ENCODE measurements at places on chromosomes 11 and 22. TPM values are rescaled to one million over a fixed set of nuclear protein-coding genes. Genes with fewer than 3 reads are reported as not detected.

GRCh38 chr22:43901976-43902643, 10.3 kb upstream of the PNPLA5 start:
- H3K27me3 ChIP-seq: no peaks in the 10 kb centered on the region
- H3K36me3 ChIP-seq: no peaks in the 10 kb centered on the region
- H3K27ac ChIP-seq: no peak overlapping the region
- no peak overlapping the region for H3K4me3 ChIP-seq

TIMP3 gene
- 1,020 TPM for total RNA-seq

RASD2 gene
- under 0.01 TPM for total RNA-seq

DNA sequence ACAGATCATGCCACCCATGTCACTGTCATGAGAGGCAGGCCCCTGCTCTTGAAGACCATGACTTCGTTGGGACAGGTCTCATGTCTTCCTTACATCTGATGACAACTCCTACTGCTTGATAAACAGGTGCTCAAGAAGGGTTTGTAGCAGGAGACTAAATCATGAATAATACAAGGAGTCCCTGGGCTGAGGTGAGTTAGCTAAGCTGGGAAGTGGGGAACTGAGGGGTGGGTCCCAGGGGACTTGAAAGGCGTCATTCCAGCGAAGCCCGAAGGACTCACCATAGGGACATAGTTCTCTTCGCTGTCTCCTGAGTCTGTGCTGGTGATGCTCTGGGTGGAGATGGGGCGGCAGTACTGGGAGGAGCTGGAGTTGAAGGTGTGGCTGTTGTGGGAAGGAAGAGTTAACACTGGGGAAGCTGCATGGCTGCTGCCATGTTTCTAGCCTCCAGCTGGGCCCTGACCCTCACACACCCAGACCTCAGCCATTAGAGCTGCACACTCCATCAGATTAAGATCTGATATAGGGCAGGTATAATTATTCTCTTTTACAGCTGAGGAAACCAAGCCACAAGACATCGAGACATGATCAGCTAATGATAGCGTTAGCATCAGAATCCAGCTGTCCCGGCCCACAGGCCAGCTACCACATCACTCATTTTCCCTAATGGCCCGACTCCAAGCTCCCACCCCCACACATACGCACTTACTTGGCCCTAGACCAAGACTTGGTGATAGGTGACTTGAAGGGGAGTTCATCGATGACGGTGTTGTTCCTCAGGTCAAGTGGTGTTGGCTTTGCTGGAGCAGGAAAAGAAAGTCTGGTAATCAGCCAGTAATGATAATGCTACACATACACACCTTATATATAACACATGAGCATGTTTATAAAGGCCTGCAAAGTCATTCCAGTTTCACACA, 32.9 kb downstream of the USP35 start:
- H3K27ac ChIP-seq: no peak overlapping the region
- peak; percentile 29 for DNase-seq
- H3K4me1 ChIP-seq: no peaks in the 10 kb centered on the region
- peaks cover 32% of the 10 kb centered on the region for H3K36me3 ChIP-seq
- H3K4me3 ChIP-seq: no peak overlapping the region
- H3K27me3 ChIP-seq: no peaks in the 10 kb centered on the region

- no peak overlapping the region for H3K27ac ChIP-seq
- no peaks in the 10 kb centered on the region for H3K4me1 ChIP-seq
- no peaks in the 10 kb centered on the region for H3K36me3 ChIP-seq
- DNase-seq: peak; percentile 25
Observed at GRCh38 chr22:44648085-44648820, 53.8 kb upstream of the PRR5 start.

GRCh38 chr22:23357053-23357452, 176.7 kb downstream of the BCR start:
- H3K36me3 ChIP-seq: no peaks in the 10 kb centered on the region
- H3K4me3 ChIP-seq: no peak overlapping the region
- peaks cover 20% of the 10 kb centered on the region for H3K27me3 ChIP-seq
- H3K27ac ChIP-seq: no peak overlapping the region
- no peak for DNase-seq

DNA sequence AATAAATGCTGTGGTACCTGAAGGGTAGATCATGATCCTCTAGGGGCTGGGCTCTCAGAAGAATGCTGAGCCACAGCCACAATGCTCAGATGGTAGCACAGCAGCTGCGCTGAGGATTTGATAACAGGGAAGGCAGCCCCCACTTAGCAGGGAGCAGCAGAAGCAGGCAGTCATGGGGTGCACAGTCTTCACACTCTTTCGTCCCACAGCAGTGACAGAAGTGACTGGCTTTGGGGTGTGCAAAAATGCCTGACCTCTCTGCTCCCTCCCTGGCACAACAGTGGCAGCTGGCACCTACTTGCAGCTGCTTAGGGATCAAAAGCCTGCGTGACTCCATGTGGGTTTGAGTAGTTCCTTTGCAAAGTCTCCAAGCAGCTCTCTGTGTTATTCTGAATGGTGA, 1349.8 kb upstream of the RAG2 start:
- no peaks in the 10 kb centered on the region for H3K4me1 ChIP-seq
- H3K27ac ChIP-seq: no peak overlapping the region
- no peak for DNase-seq
- no peaks in the 10 kb centered on the region for H3K36me3 ChIP-seq
- no peaks in the 10 kb centered on the region for H3K27me3 ChIP-seq

KCNK7 gene
- total RNA-seq: 0.29 TPM

RAB38 gene
- total RNA-seq: 0.59 TPM

DNA sequence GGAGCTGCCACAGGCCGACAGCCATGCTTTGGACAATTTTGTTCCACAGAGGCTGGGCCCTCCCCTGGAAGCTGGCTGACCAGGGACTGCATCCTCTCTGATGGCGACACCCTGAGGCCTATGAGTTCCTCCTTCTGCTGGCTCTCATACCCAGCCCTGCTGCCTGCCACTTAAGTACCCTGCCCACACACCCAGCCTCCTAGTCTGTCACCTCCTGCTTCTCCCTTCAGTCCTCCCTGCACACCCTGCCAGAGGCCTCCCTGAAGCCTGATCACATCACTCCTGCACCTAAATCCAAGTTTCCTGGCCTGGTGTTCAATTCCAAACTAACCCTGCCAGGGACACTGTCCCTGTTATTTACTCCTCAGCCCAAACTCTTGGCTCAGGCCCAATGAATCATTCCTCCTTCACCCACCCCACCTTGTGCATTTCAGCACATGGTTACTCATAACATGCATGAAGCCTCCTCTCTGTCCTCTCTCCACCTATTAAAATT, 136.7 kb upstream of the NECTIN1 start:
- no peaks in the 10 kb centered on the region for H3K36me3 ChIP-seq
- no peak overlapping the region for H3K4me3 ChIP-seq
- no peaks in the 10 kb centered on the region for H3K4me1 ChIP-seq
- DNase-seq: peak; percentile 86
- no peak overlapping the region for H3K27ac ChIP-seq

- no peak overlapping the region for H3K27ac ChIP-seq
- peak; percentile 91 for DNase-seq
- H3K36me3 ChIP-seq: no peaks in the 10 kb centered on the region
Observed at GRCh38 chr11:57474017-57474802, 13.9 kb downstream of the RTN4RL2 start.

- H3K27me3 ChIP-seq: peaks cover 23% of the 10 kb centered on the region
- H3K4me1 ChIP-seq: no peaks in the 10 kb centered on the region
- H3K4me3 ChIP-seq: no peak overlapping the region
- DNase-seq: no peak
- no peaks in the 10 kb centered on the region for H3K36me3 ChIP-seq
- H3K27ac ChIP-seq: no peak overlapping the region
Observed at GRCh38 chr11:11253497-11253896, 99.6 kb downstream of the CSNK2A3 start.

- no peaks in the 10 kb centered on the region for H3K36me3 ChIP-seq
- H3K4me3 ChIP-seq: no peak overlapping the region
- DNase-seq: no peak
- no peak overlapping the region for H3K27ac ChIP-seq
Observed at GRCh38 chr11:73453562-73453961, 77.4 kb downstream of the RELT start.

- DNase-seq: peak; percentile 85
- H3K4me1 ChIP-seq: peaks cover 46% of the 10 kb centered on the region
- H3K36me3 ChIP-seq: peaks cover 25% of the 10 kb centered on the region
- peak overlapping the region; percentile 91 for H3K4me3 ChIP-seq
Observed at GRCh38 chr11:61332281-61332796, 566 bp downstream of the DDB1 start.

GRCh38 chr11:20535271-20535881, 64.0 kb upstream of the SLC6A5 start:
- H3K36me3 ChIP-seq: no peaks in the 10 kb centered on the region
- no peak for DNase-seq
- H3K4me3 ChIP-seq: no peak overlapping the region
- no peaks in the 10 kb centered on the region for H3K4me1 ChIP-seq
- H3K27me3 ChIP-seq: no peaks in the 10 kb centered on the region
- no peak overlapping the region for H3K27ac ChIP-seq

CCDC81 gene
- 0.36 TPM for total RNA-seq

GRCh38 chr11:69080257-69080995, 31.7 kb downstream of the TPCN2 start:
- DNase-seq: peak; percentile 97
- H3K27ac ChIP-seq: peak overlapping the region; percentile 73
- H3K4me3 ChIP-seq: peak overlapping the region; percentile 28
- peaks cover 5% of the 10 kb centered on the region for H3K36me3 ChIP-seq

DNA sequence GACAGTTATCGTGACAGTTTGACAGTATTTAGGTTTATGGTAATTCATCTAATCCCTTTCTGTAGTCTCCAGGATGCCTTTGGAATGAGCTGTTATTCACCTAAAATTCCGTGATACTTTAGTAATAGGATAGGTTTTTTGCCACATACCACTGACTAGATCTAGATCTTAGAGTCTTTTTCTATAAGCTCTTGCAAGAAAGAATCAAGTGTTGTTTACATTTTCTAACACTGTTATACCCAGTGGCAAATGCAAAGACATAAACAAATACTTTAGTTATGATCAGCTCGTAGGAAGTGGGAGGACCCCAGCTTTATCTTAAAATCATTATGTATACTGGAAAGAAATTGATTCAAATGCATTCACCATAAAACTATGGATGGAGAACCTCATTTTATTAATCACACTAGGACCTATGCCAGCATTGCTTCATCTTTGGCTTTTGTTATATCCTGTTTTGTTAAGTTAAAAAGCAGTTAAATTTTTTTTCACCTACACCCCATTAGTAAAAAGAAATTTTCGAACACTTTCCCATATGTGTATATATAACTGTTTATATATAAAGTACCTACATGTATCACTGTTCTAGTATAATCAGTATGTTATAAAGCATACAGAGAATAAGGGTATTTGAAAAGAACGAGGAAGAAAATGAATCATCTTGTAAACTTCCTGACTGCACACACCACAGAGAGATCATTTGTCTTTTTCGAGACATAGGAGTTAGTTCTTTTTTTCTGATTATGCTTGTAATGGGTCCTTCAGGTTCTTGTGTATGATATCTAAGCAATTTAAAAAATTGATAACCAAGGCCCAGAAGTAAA, 60.9 kb downstream of the PDHX start:
- H3K27me3 ChIP-seq: no peaks in the 10 kb centered on the region
- peaks cover 44% of the 10 kb centered on the region for H3K4me1 ChIP-seq
- H3K4me3 ChIP-seq: no peak overlapping the region
- peak; percentile 79 for DNase-seq
- peaks cover 7% of the 10 kb centered on the region for H3K36me3 ChIP-seq
- peak overlapping the region; percentile 83 for H3K27ac ChIP-seq

DERL3 gene
- total RNA-seq: 0.36 TPM

DNA sequence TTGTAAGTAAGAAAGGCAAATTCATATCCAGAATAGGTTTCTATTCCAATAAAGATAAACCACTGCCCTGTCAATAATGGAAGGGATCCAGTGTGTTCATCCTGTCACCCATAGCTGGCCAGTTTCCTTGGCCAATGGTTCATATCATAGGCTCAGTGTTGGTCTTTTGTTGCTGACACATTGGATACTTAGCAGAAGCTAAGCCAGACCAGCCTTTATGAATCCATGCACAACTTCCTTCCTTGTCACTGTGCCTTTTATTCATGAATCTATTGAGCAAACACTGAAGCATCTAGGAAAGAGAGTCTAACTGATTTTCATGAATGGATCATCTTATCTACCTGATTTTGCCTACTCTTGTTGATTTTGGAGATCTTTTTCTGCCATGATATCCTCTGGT, 20.0 kb downstream of the OR2AT4 start:
- no peak overlapping the region for H3K4me3 ChIP-seq
- H3K4me1 ChIP-seq: peaks cover 12% of the 10 kb centered on the region
- H3K27ac ChIP-seq: no peak overlapping the region
- H3K36me3 ChIP-seq: no peaks in the 10 kb centered on the region
- H3K27me3 ChIP-seq: peaks cover 29% of the 10 kb centered on the region

OR51B2 gene
- total RNA-seq: not detected

DNA sequence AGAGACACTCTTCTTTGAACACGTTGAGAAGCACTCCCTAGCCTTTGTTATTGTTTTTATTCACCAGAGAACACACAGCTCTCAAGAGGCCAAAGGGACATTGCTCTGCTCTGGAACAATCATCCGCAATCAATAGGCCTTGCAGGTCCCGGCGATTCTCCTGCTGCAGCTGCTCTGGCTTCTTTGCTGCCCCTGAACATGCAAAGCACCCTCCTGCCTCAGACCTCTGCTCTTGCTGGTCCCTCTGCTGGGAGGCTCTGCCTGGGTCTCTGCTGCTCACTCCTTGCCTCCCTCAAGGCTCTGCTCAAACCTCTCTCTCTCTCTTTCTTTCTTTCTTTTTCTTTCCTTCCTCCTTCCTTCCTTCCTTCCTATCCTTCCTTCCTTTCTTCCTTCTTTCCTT, 232.7 kb downstream of the DSCAML1 start:
- no peak for DNase-seq
- H3K27me3 ChIP-seq: peaks cover 2% of the 10 kb centered on the region
- H3K27ac ChIP-seq: no peak overlapping the region
- no peak overlapping the region for H3K4me3 ChIP-seq

RBMXL2 gene
- total RNA-seq: not detected

- H3K4me3 ChIP-seq: no peak overlapping the region
- peaks cover 49% of the 10 kb centered on the region for H3K27me3 ChIP-seq
- no peak overlapping the region for H3K27ac ChIP-seq
- no peak for DNase-seq
Observed at GRCh38 chr11:121611242-121611641, 158.5 kb upstream of the SORL1-AS1 start.

GPR137 gene
- total RNA-seq: 13.3 TPM

- no peak overlapping the region for H3K4me3 ChIP-seq
- no peak for DNase-seq
- no peaks in the 10 kb centered on the region for H3K36me3 ChIP-seq
- no peak overlapping the region for H3K27ac ChIP-seq
- no peaks in the 10 kb centered on the region for H3K4me1 ChIP-seq
Observed at GRCh38 chr11:13166036-13166435, 111.6 kb upstream of the BMAL1 start.

DNA sequence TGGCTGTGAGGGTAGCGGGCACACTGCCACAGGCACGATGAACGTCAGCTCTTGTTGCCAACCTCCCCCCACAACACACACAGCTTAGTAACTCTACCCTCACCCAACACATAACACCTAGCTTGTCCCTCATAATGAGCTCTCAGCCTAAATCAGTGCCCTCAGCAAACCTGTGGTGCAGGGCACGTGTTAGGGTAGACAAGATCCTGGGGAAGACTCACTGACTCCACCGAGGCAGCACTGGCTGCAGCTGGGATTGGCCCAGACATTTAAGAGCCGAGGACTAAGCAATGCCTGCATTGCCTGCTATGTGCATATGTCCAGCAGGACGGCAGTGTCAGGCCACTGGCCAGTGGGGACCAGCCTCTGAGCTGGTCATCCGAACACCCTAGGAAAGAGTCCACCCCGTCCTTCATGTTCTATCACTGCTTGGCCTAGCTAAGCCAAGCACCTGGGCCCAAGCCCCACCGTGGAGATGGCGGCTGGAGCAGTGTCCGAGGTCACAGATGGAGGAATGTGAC, 32.9 kb upstream of the TRIM29 start:
- H3K27me3 ChIP-seq: peaks cover 65% of the 10 kb centered on the region
- no peak overlapping the region for H3K4me3 ChIP-seq
- DNase-seq: no peak
- peaks cover 7% of the 10 kb centered on the region for H3K4me1 ChIP-seq

GALNT18 gene
- total RNA-seq: 3.2 TPM

Measured in osteoblast (primary cell).